ENCODE measurements at places on chromosomes 7 and 10. TPM values are rescaled to one million over a fixed set of nuclear protein-coding genes. Genes with fewer than 3 reads are reported as not detected.

Gene NRG3
- total RNA-seq, result 0.31 TPM

Gene CHN2
- 7.6 TPM for total RNA-seq

Gene NKX1-2
- total RNA-seq, result not detected

Gene LMTK2
- total RNA-seq, result 17.4 TPM

Gene OR2A7
- 8.6 TPM for total RNA-seq

Gene FXYD4
- total RNA-seq, result not detected

Gene GIMAP2
- total RNA-seq, result 14.8 TPM

Gene TLL2
- 6.5 TPM for total RNA-seq

- DNase-seq, result peak; percentile 7
Measured at GRCh38 chr7:115552766-115553165, 477.8 kb downstream of the TFEC start.

GRCh38 chr7:30445770-30446169 lies 32.8 kb downstream of the NOD1 start:
- DNase-seq, result peak; percentile 27

GRCh38 chr10:49080071-49080470 lies 35.3 kb downstream of the VSTM4 start:
- peak; percentile 73 for DNase-seq

- no peak for DNase-seq
Measured at GRCh38 chr10:107952649-107953556, 788.4 kb upstream of the SORCS1 start.

DNA sequence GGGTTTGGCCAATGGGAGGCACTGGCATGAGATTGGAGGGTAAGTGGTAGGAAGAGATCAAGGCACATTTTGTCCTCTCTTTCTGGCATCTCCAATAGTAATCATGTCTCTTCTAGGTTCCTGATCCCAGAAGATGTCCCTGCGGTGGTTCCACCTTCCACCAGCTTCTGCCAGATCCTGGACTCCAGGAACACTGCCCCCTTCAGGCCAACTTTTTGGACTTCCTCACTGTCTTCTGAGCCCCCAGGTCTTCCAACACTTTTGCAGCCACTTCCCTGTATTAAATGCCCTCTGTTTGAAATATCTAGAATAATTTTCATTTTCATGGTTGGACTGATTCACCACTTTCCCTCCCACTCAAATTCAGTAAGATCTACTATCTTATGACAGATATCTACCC lies 60.9 kb downstream of the BAMBI start:
- DNase-seq, result no peak

GRCh38 chr10:130326954-130327353 lies 190.8 kb downstream of the GLRX3 start:
- DNase-seq, result no peak

DNA sequence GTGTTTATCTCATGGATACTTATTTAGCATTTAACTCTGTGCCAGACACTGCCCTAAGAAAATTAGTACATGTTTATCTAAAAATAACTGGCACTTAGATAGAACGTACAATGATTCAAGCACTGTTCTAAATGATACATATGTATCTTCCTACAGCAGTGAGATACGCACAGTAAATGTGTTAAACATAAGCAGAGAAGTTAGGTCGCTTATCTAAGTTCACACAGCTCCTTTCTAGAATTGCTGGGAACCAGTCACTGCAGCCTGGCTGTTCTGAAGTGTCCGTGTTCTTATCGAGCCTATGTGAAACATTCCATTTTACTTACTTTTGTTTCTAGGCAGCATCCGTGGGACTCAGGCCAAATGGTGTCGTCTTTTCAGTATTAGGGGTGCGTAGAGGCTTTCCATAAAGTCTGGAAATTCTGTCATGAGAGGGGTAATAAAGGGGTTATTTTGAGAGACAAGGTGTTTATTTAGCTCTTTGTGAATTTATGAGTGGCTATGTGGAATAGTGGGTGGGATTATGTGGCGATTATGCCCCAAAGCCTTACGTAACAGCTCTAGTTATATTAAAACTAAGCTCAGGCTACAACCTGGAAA lies 186.9 kb downstream of the SND1 start:
- no peak for DNase-seq

- DNase-seq, result peak; percentile 52
Measured at GRCh38 chr7:17299483-17299991, 1.1 kb downstream of the AHR start.

- DNase-seq, result peak; percentile 46
Measured at GRCh38 chr10:112768121-112768520, 181.9 kb upstream of the TCF7L2 start.

DNA sequence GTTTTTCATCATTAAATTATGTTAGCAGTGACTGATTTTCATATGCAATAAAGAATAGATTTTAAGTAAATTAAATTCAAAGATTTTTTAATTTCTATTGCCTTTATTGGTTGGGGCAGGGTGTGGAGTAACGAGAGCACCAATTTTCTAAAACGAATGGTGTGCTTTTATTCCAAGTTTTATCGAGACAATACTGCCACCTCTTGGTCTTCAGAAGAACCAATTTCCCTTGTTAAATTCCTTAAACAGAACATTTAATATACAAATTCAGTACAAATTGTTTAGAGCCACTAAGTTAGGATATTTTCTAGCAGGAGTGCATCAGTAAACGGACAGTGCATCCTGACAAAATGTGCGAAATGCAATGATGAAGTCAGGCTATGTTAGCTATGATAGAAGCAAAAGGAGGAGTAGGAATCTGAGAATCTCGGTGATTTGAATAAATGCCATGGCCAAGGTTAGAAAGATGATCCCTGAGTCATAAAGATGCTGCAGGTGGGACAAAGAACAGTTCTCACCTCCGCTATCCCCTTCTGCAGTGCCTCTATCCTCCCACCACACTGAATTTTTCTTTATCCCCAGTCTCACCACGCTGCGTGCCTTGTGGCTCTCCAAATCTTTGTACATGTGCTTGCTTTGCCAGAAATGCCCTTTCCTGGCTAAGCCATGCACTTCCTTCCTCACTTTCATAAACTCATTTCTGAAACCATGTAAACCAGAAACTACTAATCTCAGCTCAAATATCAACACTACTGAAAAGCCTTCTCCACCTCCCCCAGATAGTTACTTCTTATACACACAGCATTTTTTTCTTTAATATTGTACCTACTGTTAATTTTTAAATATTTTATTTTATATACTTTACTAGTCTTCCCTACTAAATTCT lies 31.9 kb upstream of the AGBL3 start:
- peak; percentile 52 for DNase-seq

GRCh38 chr7:74525881-74526280 lies 72.2 kb downstream of the GTF2IRD1 start:
- no peak for DNase-seq
